Cortex of kidney (tissue), 1 donor: ENCODE measurements at places on chromosomes 5 and 9.

GRCh38 chr5:132272311-132273210 lies 15.1 kb downstream of the PDLIM4 start:
- no peak for DNase-seq

- no peak for DNase-seq
Measured at GRCh38 chr5:36777105-36777757, 99.3 kb upstream of the NIPBL start.

- DNase-seq = no peak
Measured at GRCh38 chr9:26470284-26470683, 422.3 kb downstream of the CAAP1 start.

DNA sequence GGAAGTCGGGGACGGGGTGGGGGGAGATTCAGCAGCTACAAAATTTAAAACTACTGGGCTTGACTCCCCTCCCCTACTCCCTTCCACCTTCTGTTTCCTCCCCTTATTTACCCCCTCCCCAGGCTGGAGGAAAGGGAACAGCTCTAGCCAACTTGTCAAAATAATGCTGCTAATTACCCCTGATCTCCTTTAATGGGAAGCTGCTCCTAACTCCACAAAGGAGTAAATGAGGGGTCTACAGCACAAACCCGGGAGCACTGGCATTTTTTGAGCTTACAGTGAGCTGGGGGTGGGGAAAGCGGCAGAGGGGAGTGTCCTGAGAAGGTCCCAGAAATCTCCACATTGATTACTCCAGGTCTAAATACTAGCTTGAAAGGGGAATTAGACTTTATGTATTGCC lies 3.1 kb downstream of the PTCH1 start:
- no peak for DNase-seq

- DNase-seq = no peak
Measured at GRCh38 chr9:123318202-123318601, 37.8 kb upstream of the CRB2 start.

GRCh38 chr5:142819292-142819691 lies 49.1 kb downstream of the ARHGAP26 start:
- DNase-seq = no peak

- DNase-seq = no peak
Measured at GRCh38 chr5:168712280-168712924, 133.2 kb upstream of the PANK3 start.

- no peak for DNase-seq
Measured at GRCh38 chr5:179553006-179553405, 2.7 kb downstream of the RUFY1 start.

GRCh38 chr5:139315056-139315615 lies 21.6 kb downstream of the MATR3 start:
- DNase-seq = no peak

DNA sequence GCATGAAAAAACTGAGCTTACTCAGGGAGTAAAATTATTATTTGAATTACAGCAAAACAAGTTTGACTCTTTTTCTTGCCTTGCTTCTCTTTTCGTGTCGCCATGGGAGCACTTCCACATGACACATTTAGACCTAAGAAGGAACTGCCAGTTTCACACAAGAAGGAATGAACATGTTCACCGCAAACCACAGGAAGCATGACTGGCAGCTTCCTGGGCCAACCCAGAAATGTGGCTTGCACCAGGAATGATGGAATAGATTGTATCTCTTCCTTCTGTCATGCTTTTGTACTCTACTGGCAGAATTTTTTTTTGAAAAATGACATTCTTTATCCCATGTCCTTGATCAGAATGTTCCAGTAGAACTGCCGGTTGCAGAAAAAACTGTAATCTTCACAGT lies 32.9 kb upstream of the MAN2A1 start:
- DNase-seq = no peak

DNA sequence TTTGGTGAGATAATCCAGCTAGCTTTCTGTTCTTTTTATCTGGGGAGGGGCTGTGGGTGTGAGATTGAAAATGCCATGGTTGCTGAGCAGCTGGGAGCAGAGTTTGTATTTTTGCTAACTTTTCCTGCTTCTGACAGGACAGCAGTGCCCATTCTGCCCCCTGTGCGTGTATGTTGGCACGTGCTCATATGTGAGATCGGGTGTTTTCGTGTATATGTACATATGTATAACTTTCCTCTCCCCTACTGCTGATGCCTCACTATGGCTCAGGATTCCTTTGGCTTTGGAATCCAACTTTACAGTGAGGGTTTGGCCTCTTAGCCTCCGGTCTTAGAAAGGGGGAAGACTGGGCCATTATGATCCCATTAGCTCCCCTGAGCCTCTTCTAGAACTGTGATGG lies 38.3 kb downstream of the RGS3 start:
- DNase-seq = no peak

- DNase-seq = no peak
Measured at GRCh38 chr9:30677221-30677620, 1707.2 kb upstream of the ACO1 start.

DNA sequence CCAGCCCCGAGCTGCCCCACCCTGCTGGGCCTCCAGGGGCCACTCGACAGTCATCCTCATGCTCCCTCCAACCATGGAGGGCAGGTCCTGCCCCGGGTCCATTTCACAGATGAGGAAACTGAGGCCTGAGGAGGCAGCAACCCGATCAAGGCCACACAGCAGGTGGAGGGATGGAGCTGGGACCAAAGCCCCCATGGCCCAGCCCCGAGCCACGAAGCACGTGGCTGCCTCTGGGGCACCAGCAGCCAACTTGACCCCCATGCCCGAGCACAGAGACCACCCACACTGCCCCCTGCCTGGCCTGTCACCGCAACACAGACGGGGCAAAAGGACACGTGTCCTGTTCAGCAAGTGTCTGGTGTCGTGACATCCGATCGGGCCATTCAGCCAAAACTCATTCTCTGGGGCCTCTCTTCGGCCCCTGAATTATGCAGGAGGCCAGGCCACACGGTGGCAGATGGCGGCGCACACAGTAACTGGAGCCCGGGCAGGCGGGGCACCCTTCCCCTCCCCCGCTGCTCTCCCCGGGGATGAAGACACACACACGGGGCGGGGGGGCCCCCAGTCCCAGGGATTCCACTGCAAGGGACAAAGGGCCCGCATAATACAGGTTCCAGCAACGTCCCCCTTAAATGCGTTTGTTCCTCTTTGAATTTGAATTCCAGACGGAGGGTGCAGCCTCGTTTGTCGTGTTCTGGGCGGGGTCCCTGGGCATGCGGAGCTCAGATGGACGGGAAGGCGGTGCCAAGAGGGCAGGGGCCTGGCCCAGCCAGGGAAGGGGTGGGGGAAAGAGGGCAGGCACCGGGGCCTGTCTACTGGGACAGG lies 29.4 kb upstream of the TMEM250 start:
- no peak for DNase-seq

DNA sequence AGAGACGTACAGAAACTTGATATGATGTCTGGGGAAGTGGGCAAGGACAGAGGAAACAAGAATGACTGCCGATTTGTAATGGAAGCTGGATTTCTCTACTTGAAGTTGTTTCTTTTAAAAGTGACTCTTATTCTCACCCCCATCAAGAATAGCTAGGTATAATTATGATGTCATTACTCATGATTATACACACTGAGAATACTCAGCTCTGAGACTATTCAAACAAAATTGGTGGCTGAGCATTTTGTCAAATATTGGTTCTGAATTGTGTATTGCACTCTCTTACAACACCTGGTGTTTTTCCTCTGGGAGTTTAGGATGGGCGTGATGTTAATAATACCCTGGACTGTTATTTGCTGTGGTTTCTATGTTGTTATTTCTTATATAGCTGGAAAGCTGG lies 46.3 kb downstream of the MAST4 start:
- DNase-seq = no peak

GRCh38 chr5:81768935-81769452 lies 18.1 kb upstream of the SSBP2 start:
- DNase-seq = no peak

GRCh38 chr5:154740957-154741356 lies 14.2 kb upstream of the LARP1 start:
- no peak for DNase-seq

DNA sequence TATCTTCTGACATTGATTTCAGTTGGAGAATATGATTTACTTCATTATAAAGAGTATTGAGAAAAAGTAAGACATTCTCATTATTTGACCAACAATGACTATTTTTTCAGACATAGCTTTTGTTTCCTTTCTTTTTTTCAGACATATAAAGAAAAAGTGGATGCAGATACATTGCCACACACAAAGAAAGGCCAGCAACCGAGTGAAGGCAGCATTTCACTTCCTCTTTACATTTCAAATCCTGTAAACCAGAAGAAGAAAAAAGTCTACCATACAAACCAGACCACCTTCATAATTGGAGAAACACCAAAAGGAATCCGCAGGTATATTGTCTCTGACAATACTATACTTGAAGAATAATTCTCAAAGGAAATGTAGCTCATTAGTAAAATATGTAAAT lies 128.9 kb downstream of the ERCC6L2 start:
- DNase-seq = no peak

- no peak for DNase-seq
Measured at GRCh38 chr5:59829386-59829785, 64.1 kb downstream of the PDE4D start.

GRCh38 chr9:93667627-93668026 lies 91.2 kb downstream of the PHF2 start:
- no peak for DNase-seq

- no peak for DNase-seq
Measured at GRCh38 chr5:20088361-20088760, 100.4 kb upstream of the CDH18 start.

DNA sequence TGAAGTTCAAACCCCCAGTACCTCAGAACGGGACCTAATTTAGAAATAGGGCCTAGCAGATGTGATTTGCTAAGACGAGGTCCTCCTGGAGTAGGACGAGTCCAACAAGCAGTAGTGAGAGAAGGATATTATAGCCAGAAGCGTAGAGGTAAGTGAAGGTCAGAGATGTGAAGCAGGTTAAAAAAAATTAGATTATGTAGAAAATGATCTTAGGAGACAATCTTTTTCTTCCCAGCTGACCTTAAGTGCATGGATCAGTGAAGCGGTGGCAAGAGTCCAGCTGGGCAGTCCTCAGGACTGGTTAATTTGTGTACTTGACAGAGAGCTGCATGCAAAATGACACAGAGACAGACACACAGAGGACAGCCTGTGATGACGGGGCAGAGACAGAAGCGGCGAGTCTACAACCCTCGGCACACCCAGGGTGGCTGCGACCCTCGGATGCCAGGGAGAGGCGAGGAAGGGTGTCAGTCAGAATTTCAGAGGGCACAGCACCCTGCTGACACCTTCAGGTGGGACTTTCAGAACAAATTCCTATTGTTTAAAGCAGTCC lies 131.4 kb upstream of the IRX4 start:
- no peak for DNase-seq

DNA sequence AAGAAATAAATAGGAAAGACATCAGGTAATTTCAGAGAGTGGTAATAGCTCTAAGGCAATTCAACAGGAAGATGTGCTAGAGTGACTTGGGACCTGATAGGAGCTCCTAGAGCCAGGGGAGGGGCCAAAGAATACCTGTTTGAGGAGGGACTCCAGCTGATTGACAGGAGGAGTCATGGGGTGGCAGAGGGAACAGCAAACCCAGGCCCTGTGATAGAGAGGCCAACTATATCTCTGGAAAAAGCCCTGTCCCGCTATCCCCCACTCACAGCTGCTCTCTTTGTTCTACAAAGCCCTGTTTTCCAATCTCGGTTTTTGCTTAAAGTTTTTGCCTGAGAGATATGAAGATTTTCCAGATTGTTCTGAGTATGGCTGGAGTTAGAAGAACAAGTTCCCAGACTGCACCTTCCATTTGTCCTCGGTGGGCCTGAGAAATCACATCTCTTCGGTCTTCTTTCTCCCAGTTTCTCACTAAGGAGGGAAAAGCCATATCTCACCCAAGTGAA lies 9.0 kb upstream of the NSD1 start:
- no peak for DNase-seq

DNA sequence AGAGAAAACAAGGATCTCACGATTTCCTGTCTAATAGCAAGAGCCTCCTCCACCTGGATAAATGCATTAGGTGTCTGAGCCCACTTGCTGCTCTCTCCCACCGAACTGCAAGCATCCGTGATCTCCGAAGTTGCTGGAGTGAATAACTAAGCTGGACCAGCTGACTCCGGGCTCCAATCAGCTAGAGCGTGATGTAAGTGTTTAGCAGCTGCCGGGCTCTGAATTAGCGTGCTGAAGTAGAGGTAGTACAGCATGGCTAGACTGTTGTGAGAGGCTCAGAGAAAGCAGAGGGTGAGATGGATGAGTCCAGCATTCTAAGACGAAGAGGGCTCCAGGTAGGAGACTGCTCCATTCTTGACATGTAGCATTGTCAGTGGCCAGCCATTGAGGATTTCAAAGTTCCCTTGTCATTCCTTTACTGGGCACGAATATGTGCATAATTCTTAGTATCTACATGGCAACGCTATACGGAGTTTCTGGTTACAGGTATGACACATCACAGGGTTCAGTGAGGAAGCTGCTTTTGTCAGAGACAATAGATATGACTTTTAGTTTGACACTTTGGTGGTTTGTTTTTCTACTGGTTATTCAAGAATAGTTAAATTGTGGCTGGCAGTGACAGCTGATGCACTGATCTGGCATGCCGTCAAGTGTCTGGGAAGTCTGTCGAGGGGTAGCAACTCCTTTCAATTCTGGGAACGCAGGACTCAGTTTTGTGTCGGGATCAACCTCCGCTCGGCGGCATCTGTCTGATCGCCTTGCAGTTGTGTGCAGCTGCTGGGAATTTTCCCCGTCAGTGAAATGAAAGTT lies 232.6 kb downstream of the MAST4 start:
- DNase-seq = no peak

- DNase-seq = no peak
Measured at GRCh38 chr9:82882138-82882537, 180.8 kb downstream of the RASEF start.
